Femur (tissue), 1 donor: ENCODE measurements at places on chromosomes 5 and 9.

DNA sequence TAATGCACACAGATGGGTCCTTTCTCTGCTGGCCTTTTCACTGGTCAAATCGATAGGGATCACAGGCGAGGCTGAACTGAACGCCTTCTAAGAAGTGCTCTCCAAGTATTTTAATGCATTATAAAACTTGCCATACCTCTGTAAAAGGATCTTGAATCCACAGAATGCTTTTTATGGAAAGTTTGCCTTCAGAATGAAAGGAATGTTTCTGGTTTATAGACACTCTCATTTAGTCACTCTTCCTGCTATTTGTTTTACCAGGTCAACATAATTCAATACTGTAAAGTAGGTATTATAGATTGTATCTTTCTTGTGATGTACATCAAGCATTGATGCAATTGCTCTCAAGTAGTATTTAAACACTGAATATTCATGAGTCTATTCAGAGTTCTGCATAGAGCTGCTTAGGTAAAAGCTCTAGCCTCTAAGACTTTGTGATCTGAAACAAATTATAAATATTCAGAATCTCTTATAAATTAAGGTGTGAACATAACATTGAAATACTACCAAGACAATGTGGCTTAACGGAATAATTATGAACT, 308.4 kb downstream of the ISL1 start:
- no peak for DNase-seq

DNA sequence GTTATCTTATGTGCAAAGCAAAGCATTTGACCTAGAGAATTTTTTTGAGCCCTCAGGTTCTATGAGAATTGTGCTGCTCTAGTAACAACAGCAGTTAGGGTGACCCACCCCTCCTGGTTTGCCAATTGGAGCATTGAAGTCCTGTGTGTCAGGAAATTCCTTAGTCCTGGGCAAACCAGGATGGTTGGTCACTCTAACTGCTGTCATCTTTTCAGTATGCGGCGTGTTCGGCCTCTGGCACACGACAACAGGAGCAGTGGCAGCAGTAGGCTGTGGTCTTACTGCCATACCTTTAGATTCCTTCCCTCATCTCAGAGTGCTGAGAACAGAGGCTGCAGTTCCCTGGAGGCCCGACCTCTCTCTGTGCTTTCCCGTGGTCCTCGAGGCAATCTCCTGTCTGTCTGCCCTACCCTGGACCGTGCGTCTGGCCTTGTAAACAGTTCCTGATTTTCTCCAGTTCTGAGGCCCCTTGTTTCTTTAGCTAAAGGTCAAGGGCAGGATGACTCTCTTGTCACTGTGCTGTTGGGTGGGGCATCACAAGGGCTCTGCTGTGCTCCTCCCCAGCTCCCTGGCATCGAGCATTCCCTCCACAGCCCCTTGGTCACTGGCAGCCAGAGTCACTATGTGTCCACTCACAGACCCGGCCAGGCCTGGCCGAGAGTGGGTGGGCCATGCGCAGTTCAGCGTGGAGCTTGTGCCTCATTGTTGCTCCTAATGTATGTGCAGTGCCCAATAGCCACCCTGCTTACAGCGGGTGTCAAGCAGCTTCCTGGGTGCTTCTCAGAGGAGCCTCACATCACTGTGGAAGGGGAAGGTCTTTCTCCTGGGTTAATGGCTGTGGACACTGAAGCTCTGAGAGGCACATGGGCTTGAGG, 18.5 kb upstream of the COL15A1 start:
- DNase-seq, result peak; percentile 14

- DNase-seq, result no peak
Observed at GRCh38 chr5:176787676-176788075, 22.7 kb upstream of the UNC5A start.

DNA sequence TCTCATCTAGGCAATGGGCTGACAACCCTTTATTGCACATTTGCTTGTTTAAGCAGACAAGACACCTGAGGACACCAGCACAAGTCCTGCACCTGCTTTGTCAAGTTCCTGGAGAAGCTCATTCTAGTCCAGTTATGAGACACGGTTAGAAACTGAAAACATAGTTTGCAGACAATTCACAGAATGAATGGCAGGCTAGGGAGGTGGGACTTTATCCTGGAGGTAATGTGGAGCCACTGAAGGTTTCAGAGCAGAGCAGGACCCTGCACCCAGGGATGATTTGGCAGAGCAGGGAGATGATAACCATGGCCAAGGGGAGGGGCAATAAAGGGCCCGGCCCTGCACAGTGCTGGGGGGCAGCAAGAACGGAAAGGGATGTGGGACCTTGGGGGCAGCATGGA, 50.7 kb upstream of the SLC25A51 start:
- DNase-seq, result no peak

- DNase-seq, result peak; percentile 24
Observed at GRCh38 chr5:180860273-180860886, 696 bp downstream of the ZFP62 start.

- peak; percentile 50 for DNase-seq
Observed at GRCh38 chr5:116771466-116772151, 197.0 kb upstream of the SEMA6A start.

- DNase-seq, result peak; percentile 89
Observed at GRCh38 chr9:137550231-137550621, at the start of gene PNPLA7. TSS of gene PNPLA7 (minus strand) at chr9:137550402. CDS start at chr9:137550197, 205 bp downstream.

DNA sequence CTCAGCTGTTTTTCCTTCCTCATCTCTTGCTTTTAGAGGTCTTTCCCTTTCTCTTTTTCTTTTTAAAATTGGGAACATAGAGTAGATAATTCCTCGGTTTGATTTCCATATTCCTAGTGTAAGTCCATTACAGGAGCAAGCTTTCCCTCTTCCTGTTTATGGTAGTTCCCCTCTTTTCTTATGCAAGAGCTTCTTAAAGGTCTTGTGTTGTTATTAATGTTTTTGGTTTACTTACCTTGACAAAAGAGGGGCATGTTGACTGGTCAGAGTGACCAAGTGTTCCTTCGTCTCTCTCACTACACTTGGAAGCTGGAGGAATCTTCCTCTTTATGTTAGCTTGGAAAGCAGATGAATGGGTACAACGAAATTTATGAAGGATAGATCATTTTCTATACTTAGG, 8.3 kb downstream of the ATG10 start:
- DNase-seq, result no peak

GRCh38 chr5:149439899-149440542, 60.9 kb upstream of the IL17B start:
- DNase-seq, result no peak

GRCh38 chr9:74887041-74887980, at the start of gene TRPM6:
TSS of gene TRPM6 (minus strand) at chr9:74887921. CDS start at chr9:74887856, 65 bp downstream.
- DNase-seq, result peak; percentile 78
